ENCODE measurements at places on chromosomes 11 and 22.

DNA sequence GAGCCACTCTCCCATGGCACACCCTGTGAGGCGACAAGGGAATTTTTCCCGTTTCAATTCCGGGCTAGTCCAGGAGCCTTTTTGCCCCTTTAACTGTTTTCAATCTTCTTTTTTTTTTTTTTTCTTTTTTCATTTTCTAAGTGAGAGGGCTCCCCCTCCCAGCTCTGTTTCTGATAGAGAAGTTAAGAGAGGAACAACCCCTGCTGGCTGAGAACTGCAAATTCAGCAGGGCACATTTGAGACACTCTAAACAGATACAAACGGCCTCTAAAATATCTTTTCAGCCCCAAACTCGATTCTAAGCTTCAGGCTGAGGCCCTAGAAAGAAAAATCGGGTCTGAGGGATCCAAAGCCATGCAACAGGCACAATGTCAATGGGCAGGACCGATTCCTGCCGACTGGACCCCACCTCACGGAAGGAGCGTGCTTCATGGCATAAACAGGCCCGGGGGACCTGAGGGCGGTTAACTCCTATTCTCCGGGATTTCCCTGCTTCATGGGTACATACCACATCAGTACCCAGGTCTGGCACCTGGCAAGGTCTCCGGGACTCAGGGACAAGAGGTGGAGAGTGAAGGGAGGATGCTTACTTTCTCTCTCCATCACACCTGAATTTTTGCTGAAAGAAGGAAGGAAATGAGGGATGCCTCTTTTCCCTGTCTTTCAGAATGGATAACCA, 627.5 kb downstream of the BUD13 start:
- DNase-seq = no peak

GRCh38 chr11:120334332-120334731, 1.9 kb upstream of the ARHGEF12 start:
- DNase-seq = no peak

DNA sequence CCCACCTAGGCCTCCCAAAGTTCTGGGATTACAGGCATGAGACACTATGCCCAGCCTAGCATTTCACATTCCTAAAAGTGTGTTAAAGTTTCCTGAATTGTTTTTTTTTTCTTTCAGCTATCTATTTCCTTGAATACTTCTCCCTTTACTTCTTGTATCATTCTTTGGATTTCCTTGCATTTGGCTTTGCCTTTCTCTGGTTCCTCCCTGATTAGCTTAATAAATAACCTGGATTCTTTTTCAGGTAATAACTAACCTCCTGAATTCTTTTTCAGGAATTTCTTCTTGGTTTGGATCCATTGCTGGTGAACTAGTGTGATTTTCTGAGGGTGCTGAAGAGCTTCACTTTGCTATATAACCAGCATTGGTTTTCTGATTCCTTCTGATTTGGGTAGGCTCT, 47.9 kb downstream of the MRGPRX2 start:
- DNase-seq = no peak

DNA sequence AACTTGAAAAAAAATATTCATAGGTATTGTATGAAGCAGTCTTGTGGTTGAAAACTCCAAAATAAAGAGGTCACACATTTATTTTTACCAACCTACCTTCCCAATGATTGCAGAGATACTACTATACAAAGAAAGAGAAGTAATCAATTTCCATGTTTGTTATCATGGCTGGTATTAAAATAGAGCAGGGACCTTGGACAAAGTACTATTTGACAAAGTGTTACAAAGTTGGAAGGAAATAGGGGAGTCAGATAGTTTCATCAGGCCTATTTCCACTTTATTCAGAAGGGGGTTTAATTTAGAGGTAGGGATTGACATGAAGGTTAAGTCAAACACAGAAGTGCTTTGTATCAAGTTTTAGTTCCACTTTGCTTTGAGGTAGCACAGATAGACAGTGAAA, 34.4 kb upstream of the KIRREL3 start:
- no peak for DNase-seq

GRCh38 chr22:19958083-19959042, 16.7 kb upstream of the TXNRD2 start:
- no peak for DNase-seq

DNA sequence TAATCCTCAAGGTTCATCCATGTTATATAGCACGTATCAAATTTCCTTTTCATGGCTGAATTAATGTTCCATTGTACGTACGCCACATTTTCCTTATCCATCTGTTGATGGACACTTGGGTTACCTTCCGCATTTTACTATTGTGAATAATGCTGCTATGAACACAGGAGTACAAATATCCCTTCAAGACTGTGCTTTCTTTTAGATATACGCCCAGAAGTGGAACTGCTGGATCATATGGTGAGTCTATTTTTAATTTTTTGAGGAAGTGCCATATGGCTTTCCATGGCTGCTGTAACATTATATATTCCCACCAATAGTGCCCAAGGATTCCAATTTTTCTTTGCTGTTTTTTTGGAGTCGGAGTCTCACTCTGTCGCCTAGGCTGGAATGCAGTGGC, 6.0 kb downstream of the MRPL40 start:
- DNase-seq = no peak

- DNase-seq = no peak
Observed at GRCh38 chr22:47034076-47034808, 271.8 kb downstream of the TBC1D22A start.

GRCh38 chr11:114077482-114078305, 18.2 kb downstream of the ZBTB16 start:
- no peak for DNase-seq
